ENCODE measurements at places on chromosomes 5 and 9.
A peak's percentile ranks its signal among the peaks of the same experiment; 100 is the strongest.

- DNase-seq, result no peak
These were observed 25.8 kb upstream of the CD180 start for GRCh38 chr5:67222243-67223025.

GRCh38 chr9:92432350-92432749 is 8.1 kb upstream of the OMD start:
- no peak for DNase-seq

DNA sequence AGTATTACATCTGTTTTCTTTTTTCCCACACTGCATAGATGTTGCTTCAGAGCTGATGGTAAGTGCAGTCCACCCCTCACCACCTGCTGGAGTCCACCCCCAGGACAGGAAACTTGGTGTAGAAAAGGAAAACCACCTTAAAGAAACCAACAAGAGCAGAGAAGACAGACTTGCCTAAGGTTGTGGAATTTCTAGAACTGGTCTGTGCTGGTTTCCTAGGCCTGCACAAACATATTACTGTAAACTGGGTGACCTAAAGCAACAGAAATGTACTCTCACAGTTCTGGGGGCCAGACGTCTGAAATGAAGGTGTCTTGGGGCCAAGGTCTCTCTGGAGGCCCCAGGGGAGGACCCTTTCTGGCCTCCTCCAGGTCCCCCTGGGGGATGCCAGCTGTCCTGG is 293.4 kb upstream of the IRX1 start:
- DNase-seq, result no peak

GRCh38 chr5:150625831-150626746 is 14.4 kb upstream of the SYNPO start:
- peak; percentile 69 for DNase-seq

DNA sequence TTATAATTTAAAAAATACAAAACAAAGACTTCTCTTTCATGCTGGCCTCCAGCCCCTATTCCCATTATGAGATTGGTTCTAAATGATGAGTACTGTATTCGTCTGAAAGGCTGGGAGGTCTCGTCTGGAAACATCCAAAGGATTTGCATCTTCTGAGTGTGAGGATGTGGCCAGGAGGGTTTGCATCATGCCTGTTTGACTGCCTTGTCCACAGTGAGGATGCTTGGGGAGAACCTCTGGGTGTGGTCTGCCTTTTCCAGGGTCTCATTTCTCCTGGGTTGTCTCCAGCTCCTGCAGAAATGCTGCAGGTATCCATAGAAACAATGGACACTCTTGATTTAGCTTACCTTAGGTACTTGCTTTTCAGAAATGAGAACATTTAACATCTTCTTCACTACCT is 26.4 kb upstream of the CXCL14 start:
- DNase-seq, result no peak

- no peak for DNase-seq
These were observed 176.4 kb upstream of the PITX1 start for GRCh38 chr5:135210286-135211055.

- no peak for DNase-seq
These were observed 381.4 kb upstream of the RGMB start for GRCh38 chr5:98391921-98392625.

DNA sequence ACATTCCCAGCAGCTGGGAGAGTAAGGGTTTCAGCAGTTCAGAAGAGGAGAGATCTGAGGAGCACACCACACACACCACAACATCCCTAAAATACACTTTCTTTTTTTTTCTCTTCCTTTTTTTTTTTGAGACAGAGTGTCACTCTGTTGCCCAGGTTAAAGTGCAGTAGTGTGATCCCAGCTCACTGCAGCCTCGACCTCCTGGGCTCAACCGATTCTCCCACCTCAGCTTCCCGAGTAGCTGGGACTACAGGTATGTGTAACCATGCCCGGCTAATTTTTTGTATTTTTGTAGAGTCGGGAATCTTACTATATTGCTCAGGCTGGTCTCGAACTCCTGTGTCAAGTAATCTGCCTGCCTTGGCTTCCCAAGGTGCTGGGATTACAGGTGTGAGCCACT is 9.7 kb upstream of the UBAP1 start:
- no peak for DNase-seq

- no peak for DNase-seq
These were observed 469.2 kb upstream of the WWC1 start for GRCh38 chr5:167822241-167822640.

GRCh38 chr9:83630938-83631457 is 8.1 kb downstream of the IDNK start:
- DNase-seq, result no peak

DNA sequence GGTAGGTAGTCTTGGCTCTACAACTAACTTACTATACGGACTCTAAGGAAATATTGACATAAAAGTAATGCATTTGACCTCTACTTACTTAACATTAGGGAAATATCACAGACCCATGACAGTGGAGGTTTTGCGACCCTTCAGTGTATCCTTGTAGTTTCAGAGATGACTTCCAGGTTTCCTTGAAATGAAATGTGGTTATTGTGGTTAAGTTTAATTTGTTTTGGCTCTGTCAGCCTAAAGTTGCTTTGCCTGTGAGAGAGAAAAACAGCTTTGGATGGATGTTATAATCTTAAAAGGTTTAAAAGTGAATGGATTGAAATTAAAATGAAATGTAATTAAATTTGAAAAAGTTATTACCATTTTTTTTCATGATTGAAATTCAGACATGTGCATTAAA is 42.9 kb downstream of the LRRTM2 start:
- DNase-seq, result no peak

Measured in GM12865 (cell line).